ENCODE measurements at places on chromosomes 2 and 18. TPM values are rescaled to one million over a fixed set of nuclear protein-coding genes. Genes with fewer than 3 reads are reported as not detected.

DNA sequence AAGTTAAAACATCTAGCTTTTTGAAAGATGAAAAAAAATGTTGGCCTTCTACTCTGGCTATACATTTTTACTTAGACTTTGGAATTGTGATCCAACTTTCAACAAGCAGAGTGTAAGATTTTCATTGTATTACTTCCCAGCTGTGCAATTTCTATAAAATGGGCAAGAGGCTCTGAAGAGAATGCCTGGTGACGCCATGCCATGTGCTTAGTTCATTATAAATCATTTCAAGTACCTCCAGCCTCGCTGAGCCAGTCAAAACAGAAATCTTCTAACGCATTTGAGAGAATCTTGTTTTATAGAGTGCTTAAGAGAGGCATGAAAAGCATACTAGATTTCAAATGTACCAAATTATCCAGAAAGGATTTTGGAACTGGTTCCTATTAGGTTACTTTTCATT is 10.1 kb upstream of the STK17B start:
- DNase-seq, result no peak

- no peak for DNase-seq
Observed at GRCh38 chr2:187547353-187547979, 6.8 kb downstream of the TFPI start.

THOC1 gene
- 69.2 TPM for total RNA-seq

DNA sequence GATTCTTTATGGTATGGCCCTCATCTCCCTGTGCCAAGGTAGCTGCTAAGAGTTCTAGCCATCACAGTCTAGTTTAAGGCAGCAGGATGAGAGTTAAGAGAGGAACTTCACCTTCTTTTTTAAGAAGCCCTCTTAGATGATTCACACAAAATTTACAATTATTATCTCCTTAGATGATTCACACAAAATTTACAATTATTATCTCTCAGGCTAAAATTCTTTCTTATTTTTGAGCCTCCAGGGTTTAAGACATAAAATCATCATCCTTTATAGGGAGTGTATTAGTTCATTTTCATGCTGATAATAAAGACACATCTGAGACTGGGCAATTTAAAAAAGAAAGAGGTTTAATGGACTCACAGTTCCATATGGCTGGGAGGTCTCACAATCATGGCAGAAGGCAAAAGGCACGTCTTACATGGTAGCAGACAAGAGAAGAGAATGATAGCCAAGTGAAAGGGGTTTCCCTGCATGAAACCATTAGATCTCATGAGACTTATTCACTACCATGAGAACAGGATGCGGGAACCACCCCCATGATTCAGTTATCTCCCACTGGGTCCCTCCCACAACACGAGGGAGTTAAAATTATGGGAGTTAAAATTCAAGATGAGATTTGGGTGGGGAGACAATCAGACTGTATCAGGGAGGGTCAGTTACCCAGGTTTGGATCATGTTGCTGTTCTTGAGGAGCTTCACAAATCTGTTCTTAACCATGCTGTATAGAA is 133.0 kb upstream of the MYO3B start:
- DNase-seq, result no peak

- DNase-seq, result no peak
Observed at GRCh38 chr2:212998626-212999359, 152.6 kb downstream of the IKZF2 start.

DNA sequence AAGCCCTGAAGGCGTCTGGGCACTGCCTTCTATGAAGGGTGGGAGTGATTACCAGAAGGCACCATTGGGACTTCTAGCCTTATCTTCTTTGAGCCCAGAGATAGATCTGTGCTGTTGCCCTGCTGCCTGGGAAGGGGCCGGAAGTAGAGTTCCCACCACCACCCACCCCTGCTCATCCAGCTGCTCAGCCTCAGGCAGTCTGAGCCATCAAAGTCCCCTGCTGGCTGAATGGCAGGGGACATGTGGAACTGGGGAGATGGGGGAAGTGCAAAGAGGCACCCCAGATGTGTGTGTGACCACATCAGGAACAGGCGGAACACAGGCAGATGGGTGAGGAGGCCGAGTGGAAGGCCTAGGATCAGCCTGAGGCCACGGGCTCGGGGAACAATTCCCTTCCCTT is 3.3 kb upstream of the WNT10A start:
- no peak for DNase-seq

WBP1 gene
- 53.6 TPM for total RNA-seq

CAPN13 gene
- total RNA-seq, result not detected

DNA sequence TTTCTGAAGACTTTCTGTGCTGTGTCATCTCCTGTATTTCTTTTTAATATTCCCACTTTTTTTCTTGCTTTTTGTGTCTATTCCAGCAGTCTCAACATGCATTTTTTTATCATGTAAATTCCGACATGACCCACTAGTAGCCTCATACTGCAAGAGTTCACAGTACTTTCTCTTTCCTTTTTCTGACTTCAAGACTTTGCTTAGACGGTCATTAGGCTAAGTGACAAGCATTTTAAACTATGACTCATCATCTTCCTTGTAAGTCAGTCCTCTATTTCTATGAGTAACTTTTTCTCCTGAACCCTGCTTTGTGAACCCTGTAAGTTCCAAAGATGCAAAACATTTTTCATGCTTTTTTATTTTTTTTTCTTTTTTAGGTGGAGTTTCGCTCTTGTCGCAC is 381.2 kb downstream of the TXNL1 start:
- no peak for DNase-seq

GRCh38 chr2:207819021-207819797 is 49.5 kb upstream of the FZD5 start:
- no peak for DNase-seq

DNA sequence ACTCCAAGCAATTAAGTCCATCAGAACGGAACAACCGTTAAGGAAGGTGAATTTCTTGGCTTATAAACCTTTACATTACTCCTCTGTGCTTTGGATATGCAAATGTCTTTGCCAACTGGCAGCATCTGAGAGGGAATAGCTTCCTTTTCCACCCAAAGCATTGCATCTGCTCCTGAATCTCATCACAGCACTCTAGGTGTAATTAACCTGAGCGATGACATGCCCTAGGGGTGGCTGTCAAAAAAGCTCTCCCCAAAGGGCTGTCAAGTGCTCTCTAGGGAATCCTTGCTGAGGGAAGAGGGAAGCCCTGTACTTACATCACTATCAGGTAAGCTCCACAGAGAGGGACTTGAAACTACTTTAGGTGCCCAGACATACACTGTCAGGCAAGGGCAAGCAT is 5.5 kb upstream of the SMARCAL1 start:
- DNase-seq, result no peak

GAREM2 gene
- total RNA-seq, result 4.9 TPM

GRCh38 chr2:61737841-61738240 is 116.0 kb downstream of the FAM161A start:
- no peak for DNase-seq

DNA sequence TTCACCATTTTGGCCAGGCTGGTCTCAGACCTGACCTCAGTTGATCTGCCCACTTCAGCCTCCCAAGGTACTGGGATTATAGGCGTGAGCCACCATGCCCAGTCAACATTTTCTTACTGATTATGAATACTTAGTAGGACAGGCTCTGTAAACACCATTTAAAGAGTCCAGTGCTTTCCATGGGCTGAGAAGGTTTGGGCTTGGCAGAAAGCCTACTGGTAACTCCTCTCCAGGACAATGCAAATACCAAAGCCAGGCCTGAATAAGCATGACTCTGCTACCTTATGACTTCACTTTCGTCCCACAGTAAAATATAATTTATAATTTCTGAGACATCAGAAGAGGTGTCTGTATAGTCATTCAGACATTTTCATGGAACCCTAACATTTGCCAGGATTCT is 60.2 kb upstream of the FAM117B start:
- no peak for DNase-seq

GRCh38 chr2:39640681-39641080 is 25.0 kb upstream of the TMEM178A start:
- DNase-seq, result no peak

- DNase-seq, result no peak
Observed at GRCh38 chr2:149019768-149020167, 18.7 kb upstream of the LYPD6B start.

GRCh38 chr2:175823002-175823706 is 178.9 kb downstream of the LNPK start:
- no peak for DNase-seq

GRCh38 chr2:237743024-237743423 is 55.6 kb upstream of the RBM44 start:
- DNase-seq, result no peak

- DNase-seq, result no peak
Observed at GRCh38 chr2:225040142-225040541, 2.1 kb downstream of the DOCK10 start.

DNA sequence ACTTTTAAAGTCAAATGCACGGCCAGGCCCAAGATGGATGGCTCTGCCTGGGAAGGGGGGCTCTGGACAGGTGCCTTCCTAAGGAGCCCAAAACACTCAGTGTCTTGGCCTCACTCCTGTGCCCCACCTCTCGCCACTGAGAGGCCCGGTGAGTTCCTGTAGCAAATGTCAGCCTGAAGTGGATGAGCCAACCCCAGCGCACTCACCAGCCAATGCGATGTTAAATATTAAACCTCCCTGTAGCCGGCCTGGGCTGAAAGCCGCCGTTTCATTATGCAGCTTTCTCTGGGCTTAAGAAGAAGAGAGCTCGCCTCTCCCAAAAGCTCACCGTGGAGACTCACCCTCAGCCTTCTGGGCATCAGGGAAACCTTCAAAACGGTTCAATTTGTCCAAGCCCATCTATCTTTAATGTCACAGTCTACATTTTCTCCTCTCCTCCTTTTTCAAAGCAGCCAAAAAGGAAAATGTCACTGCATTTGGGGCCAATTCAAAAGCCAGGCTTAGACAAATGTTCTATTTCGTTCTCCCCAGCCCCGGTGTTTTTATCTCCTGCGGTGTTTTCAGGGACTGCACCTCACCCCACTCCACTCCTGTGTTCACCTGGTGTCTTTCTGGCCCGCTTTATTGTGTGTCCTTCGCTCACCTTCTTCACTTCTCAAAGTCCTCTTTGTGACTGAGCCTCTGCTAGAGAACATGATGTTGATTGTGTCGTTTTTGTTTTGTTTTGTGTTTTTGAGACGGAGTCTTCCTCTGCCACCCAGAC is 124.0 kb downstream of the NRP2 start:
- DNase-seq, result no peak

DNA sequence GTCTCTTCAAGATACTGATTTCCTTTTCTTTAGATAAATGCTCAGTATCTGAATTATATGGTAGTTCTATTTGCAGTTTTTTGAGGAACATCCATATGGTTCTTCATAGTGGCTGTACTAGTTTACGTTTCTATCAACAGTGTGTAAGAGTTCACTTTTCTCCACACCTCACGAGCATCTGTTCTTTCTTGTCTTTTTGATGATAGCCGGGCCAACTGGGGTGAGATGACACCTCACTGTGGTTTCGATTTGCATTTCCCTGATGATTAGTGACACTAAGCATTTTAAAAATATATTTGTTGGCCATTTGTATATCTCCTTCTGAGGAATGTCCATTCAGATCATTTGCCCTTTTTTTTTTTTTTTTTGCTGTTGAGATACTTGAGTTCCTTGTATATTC is 458.8 kb downstream of the SETBP1 start:
- no peak for DNase-seq

HOXD13 gene
- not detected for total RNA-seq

GRCh38 chr18:9996094-9996493 is 82.3 kb downstream of the VAPA start:
- DNase-seq, result no peak

DNA sequence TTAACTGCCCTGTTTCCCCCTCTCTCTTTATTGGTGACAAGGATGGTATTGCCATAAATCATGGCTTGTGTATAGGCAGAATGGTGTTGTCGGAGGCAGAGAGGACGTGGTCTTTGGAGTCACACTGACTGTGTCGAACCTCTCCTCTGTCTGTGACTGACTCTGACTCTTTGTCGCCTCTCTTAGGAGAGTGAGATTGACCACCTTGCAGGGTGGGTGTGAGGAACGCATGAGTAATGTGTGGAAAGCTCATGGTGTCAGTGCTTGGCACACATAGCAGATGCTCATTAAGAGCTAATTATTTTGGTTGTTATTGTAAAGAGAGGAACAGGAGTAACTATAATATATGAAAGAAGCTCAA is 145.6 kb downstream of the TTC27 start:
- DNase-seq, result no peak

FTCDNL1 gene
- 1.9 TPM for total RNA-seq

DNA sequence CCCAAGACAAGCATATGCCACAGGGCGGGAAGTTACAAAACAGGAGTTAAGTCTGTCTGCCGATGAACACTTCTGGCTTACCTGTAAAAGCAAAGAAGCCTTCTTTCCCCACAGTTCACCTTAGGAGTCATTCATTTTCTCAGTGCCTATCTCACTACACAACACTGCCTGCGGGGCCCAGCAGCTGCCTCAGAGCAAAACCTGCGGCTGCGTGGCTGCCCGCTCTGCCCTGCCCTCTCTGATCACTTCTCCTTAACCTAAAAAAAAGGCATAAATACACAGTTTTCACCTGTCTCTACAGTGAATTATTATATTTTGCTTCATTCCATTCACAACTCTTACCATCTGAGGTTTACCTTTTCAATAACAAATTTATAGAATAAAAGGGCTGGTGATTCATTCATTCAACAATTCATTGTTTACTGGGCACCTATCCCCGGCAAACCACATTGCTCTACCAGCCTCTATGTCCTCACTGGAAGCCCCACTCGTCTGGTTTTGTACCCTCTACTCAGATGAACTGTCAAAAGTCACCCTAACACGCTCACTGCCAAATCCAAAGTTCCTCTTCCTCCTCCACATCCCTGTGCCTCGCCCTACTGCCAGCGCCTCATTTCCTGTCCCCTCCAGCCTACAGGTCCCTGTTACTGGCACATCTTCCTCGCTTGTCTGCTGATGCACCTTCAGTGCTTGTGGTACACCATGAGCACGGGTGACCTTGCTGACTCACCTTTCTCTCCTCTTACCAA is 31.4 kb downstream of the AFG3L2 start:
- DNase-seq, result no peak

CXCR1 gene
- total RNA-seq, result not detected

RBM44 gene
- total RNA-seq, result 0.69 TPM

IL1RL1 gene
- total RNA-seq, result 4.9 TPM

DNA sequence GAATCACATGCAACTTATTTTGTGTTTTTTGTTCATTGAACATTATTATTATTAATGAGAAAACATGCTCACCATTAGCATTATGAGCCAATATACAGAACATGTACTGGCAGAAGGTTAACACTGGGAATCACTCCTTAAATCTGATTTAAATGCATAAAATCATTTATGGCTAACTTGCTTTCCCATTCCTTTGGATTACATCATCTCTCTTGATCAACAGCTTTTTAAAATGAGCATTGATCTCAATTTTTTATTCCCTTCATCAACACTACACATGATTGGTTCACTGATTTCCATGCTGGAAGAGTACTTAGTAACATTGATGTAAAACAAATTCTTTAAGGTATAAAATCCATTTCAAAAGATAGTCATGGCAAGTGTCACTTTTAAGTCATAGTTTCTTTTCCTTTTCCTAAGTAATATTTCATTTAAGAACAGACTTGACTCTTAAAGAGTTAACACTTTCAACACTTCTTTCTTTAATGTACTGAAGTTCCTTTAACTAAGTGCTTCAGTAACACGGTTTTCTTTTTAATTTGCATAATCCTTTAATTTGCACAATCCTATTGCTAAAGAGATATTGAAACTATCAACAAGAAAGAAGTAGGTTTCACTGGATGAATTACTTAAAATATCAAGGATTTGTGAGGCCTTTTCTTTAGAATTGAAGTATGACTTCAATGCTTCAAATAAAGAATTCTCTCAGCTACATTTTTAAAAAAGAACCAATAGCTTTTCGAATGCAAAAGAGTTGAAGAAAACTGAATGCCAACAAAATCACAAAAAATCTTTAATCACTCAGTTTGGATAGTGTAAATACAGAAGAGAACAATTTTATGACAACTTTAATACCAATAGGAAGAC is 24.9 kb upstream of the BUB1 start:
- DNase-seq, result no peak

AQP12A gene
- not detected for total RNA-seq

TBR1 gene
- total RNA-seq, result not detected
